ENCODE measurements at places on chromosomes 11 and 22. TPM values are rescaled to one million over a fixed set of nuclear protein-coding genes. Genes with fewer than 3 reads are reported as not detected.

The SLC1A2 gene
- 0.64 TPM for polyA plus RNA-seq

The SCGB2A2 gene
- not detected for polyA plus RNA-seq

The RIC3 gene
- polyA plus RNA-seq: 10.2 TPM

The TRIM48 gene
- polyA plus RNA-seq: not detected

The CTSW gene
- polyA plus RNA-seq: 1.0 TPM

The ROBO4 gene
- polyA plus RNA-seq: 21.6 TPM

The PRR33 gene
- not detected for polyA plus RNA-seq

The NAALADL1 gene
- 9.5 TPM for polyA plus RNA-seq

The C11orf91 gene
- polyA plus RNA-seq: not detected

The PIWIL4 gene
- 2.5 TPM for polyA plus RNA-seq

The APLNR gene
- 73.3 TPM for polyA plus RNA-seq

The RBM14 gene
- polyA plus RNA-seq: 73.3 TPM

The CASP5 gene
- not detected for polyA plus RNA-seq

The FLRT1 gene
- 3.3 TPM for polyA plus RNA-seq

The CRYBB2 gene
- 0.23 TPM for polyA plus RNA-seq

The PAMR1 gene
- polyA plus RNA-seq: 5.9 TPM

The OR56A1 gene
- not detected for polyA plus RNA-seq

The C22orf42 gene
- not detected for polyA plus RNA-seq

The C11orf87 gene
- 0.17 TPM for polyA plus RNA-seq

The WNT11 gene
- 9.5 TPM for polyA plus RNA-seq

The OR51I1 gene
- polyA plus RNA-seq: not detected

The TOLLIP gene
- 50.1 TPM for polyA plus RNA-seq

The PATE2 gene
- not detected for polyA plus RNA-seq

The TUB gene
- polyA plus RNA-seq: 27.0 TPM

The BCO2 gene
- polyA plus RNA-seq: 6.3 TPM

The BTBD18 gene
- 0.15 TPM for polyA plus RNA-seq

The ANGPTL5 gene
- not detected for polyA plus RNA-seq

The MB gene
- not detected for polyA plus RNA-seq

The MUC5AC gene
- 0.03 TPM for polyA plus RNA-seq

The MCAM gene
- polyA plus RNA-seq: 55.5 TPM

The OR52N4 gene
- polyA plus RNA-seq: not detected

The MS4A2 gene
- not detected for polyA plus RNA-seq

The GSTT2 gene
- 2.5 TPM for polyA plus RNA-seq

The TIGD3 gene
- 0.83 TPM for polyA plus RNA-seq

The AASDHPPT gene
- polyA plus RNA-seq: 73.2 TPM

The ETS1 gene
- polyA plus RNA-seq: 64.5 TPM

The CD3D gene
- 0.65 TPM for polyA plus RNA-seq

The MPZL2 gene
- 21.3 TPM for polyA plus RNA-seq

The OR52A1 gene
- polyA plus RNA-seq: 0.05 TPM

The NCF4 gene
- 3.4 TPM for polyA plus RNA-seq
